ENCODE measurements at places on chromosomes 1 and 21.

DNA sequence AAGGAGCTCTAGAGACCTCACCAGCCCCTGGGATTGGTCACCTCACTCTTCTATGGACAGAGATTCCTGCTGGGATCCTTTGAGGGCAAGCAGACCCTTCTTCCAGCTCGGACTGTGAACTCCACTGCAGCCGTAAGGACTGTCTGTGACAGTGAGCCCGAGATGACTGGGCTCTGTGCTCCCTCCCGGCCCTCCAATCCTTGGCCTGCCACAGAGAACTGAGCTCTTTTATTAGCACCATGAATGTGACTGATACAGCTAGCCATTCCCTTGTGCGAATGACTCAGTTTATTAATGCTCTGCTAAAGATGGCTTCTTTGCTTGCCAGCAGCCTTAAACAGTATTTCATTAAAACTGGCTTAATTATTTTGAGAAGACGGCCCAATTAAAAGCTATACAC is 194.6 kb upstream of the LMO4 start:
- no peak for DNase-seq

- no peak for DNase-seq
Observed at GRCh38 chr1:53158900-53159299, 16.5 kb upstream of the SLC1A7 start.

- DNase-seq = no peak
Observed at GRCh38 chr1:13584876-13585611, 1.4 kb downstream of the PDPN start.

DNA sequence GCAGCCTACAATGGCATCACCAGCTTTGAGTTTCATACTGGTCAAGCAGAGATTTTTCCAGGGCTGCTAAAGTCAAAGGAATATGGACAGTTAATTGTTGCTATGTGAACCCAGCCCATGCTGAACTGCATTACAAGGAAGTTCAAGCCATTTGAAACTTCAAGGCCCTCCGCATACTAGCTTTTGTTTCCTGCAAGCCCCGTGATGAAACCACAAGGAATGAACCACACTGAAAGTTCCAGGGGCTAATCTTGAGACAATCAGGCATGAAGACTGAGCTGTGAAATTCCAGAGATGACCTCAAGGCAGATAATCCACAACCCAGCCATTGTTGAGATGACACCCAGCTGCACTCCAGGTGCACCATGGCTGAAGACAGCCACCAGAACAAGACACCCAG is 180.8 kb downstream of the C1orf21 start:
- no peak for DNase-seq

DNA sequence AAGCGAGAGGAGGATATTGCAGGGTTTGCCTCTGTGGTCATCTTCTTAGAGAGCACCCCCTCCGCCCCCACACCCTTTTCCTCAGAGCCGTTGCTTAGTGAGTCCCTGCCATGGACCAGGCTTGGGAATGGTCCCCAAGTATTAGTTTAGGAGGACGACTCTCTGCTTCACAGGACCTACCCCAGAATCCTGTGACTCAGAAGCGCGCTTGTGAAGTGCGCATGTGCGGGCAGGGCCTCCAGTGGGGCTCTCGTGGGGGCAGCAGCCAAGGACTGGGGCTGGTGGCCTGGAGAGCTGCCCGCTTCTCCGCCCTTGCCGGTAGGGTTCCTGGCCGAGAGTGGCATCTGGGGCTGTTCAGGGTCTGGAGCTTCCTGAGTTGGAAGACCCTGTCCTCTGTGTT is 37.3 kb upstream of the HMGN1 start:
- DNase-seq = no peak

DNA sequence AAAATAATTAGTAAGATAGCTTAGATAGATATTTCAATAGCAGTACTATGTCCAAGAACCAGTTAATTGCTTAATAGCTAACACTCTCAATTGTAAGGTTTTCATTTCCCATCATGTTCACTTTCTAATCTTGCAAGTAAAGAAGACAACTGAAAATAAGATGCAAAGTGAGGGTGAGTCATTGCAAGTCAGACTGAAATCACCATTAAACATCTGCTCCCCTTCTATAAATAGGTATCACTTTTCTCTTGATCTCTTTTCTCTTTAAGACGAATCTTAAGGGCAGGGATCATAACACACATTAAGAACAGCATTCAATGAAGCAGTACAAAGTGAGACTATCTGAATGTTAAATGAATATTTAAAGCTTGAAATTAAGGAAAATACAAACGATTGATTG is 40.4 kb downstream of the UBR4 start:
- no peak for DNase-seq

DNA sequence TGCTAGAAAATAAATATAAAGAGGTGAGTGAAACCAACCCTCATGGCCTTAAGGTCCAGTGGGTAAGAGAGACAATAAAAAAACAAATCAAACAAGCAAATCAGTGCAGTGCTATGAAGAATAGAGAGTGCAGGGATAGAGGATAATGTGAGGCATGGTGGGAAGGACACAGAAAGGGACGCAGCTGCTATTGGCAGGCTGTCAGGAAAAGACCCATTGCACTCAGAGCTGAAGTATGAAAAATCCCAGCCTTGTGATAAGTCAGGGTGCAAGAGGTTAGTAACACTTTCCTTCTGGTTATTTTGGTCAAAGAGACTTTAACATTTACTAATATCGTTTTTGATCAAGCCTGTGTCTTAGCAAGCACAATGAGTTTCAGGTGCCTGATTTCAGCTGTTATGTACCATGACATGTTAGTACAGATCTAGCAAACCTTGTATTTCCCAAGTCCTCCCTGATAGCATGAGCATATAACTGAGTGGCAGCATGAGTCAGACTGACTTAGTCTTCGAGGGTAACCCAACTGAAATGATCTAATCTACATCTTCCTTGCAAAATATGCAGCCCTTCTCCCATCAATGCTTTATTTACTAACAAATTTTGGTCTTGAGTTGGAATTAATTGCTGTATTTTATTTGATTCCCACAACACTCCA is 31.7 kb downstream of the CHML start:
- DNase-seq = no peak

DNA sequence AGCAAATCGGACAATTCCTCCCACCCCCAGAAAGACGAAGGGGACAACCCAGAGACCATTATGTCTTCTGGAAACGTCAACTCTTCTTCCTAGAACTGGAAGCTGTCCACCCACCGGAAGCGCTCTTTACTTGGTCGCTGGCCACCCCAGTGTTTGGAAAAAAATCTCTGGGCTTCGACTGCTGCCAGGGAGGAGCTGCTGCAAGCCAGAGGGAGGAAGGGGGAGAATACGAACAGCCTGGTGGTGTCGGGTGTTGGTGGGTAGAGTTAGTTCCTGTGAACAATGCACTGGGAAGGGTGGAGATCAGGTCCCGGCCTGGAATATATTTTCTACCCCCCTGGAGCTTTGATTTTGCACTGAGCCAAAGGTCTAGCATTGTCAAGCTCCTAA is 3.2 kb downstream of the S1PR1 start:
- DNase-seq = no peak

DNA sequence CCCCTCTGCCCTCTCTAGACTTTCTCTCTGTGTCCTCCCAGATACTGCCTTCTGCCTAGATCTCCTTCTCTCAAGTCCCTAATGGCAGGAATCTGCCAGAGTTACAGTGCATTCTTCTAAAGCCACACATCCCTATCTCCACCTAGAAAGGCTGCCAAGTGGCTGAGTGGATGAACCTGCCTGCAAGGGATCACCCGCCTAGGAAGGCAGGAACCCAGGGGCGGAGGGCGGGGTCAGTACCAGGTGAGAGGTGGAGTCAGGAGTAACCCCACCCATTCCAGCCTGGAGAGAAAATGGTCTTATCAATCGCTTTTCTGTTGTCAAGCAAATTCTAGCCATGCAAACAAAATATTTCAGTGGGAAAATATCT is 60.8 kb downstream of the BCAR3 start:
- DNase-seq = no peak

- no peak for DNase-seq
Observed at GRCh38 chr1:160666079-160666442, 19.2 kb upstream of the SLAMF1 start.

GRCh38 chr1:203769505-203770343 is 4.7 kb downstream of the LAX1 start:
- no peak for DNase-seq

- DNase-seq = no peak
Observed at GRCh38 chr1:218514689-218515088, 169.6 kb downstream of the TGFB2 start.

GRCh38 chr1:201708691-201709090 is 120.3 kb upstream of the IPO9 start:
- no peak for DNase-seq

DNA sequence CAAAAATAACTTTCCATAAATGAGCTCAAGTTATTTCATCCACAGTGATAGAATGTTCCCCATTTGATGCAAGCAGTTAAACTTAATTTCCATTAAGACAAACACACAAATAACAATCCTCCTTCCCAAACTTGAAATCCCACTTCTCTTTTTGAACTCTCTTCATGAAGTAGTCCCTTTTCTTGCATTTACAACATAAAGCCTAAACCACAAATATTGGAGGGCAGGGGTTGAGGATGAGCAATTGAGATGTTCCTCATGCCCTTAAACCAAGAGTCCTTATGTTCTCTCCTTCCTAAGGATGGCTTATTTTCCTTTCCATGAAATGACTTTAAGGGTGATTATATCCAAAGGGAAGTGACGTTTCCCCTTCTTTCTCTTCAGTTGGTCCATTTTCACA is 228.8 kb downstream of the DISC1 start:
- DNase-seq = no peak

DNA sequence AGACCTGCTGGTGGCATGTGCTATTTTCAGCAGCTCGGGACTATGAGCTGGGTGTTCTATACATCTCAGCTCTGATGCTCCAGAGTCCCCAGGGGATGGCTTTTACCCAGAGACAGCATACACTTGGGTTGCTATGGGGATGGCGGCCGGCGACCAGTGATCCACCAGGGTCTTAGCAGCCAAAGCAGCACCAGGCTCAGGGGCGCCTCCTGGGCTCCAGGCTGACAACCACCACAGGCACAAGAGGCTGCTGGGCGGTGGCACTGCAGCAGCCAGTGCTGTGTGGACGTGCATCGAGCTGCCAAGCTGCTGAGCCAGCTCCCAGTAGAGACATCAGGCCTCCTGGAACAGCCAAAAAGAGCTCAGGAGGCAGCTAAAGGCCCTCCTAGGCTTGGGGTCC is 37.6 kb upstream of the CLSTN1 start:
- DNase-seq = no peak

GRCh38 chr1:11735531-11735853 is 444 bp upstream of the AGTRAP start:
- no peak for DNase-seq

DNA sequence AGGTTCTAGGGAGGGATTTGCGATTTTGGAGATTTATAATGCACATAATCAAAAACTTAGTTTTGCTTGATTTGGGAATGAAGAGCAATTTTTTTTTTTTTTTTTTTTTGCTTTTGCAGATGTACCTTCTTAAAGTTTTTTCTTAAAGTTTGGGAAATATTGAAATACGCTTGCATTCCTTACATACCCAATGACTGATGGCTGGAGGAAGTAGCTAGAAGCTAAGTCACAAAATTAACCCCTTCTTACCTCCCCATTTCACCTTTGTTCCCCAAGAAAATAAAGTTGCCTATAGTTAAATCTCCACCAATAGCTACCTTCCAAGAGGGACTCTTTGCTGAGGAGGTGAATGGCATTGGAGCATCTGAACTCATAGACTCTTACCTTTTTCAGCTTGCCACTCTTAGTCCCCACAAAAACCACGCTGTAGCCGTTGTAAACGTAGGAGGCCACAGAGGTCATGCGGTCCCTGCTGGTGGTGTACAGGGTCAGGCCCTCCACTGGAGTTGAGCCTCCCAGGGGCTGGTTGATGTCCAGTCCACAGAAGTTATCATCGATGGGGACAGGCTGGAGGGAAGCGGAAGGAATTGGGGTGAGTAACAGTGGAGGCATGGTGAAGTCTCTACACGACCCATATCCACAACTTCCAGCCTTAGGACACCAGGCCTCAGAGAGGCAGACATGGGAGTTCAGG is 34.1 kb downstream of the PLXNA2 start:
- DNase-seq = no peak

GRCh38 chr1:91552596-91552995 is 51.9 kb downstream of the CDC7 start:
- no peak for DNase-seq

GRCh38 chr1:186404454-186405051 is 28.9 kb downstream of the ODR4 start:
- peak; percentile 13 for DNase-seq

GRCh38 chr1:26161415-26162219 is 2.7 kb downstream of the FAM110D start:
- DNase-seq = no peak

- no peak for DNase-seq
Observed at GRCh38 chr1:194318790-194319280, 1132.4 kb upstream of the B3GALT2 start.

DNA sequence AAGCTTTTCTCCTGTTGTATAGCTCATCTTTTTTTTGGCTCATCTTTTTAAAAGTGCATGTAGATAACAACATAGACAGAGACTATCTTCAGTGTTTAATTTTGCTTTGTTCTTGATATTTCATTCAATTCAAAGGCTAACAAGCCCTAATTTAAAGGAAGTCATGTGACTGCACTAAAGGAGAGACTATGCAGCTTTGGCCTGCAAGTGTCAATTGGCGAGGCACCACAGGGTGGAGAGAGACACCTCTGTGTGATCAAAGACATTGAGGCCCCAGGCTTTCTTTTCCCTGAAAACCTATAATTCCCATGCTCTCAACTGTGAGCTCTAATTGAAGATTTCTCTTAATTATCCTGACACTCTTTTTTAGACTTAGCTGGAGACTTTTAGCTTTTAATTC is 53.6 kb downstream of the CHODL start:
- DNase-seq = no peak

DNA sequence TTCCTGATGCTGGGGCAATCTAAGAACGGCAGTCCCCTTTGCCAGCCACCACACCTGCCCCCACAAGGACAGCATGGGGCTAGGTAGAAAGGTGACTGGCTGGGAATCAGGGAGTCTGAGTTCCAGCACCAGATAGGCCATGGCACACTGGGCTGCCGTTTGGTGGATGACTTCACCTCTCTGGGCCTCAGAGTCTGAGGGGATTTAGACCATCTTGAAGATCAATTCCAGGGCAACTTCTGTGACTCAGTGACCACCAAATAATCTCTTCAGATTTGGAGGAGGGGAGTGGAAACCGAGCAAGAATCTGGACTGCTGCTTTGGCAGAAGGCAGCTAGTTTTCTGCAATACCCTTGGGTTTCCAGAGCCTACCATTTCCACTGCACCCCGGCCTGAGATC is 92.1 kb upstream of the EDN2 start:
- no peak for DNase-seq

DNA sequence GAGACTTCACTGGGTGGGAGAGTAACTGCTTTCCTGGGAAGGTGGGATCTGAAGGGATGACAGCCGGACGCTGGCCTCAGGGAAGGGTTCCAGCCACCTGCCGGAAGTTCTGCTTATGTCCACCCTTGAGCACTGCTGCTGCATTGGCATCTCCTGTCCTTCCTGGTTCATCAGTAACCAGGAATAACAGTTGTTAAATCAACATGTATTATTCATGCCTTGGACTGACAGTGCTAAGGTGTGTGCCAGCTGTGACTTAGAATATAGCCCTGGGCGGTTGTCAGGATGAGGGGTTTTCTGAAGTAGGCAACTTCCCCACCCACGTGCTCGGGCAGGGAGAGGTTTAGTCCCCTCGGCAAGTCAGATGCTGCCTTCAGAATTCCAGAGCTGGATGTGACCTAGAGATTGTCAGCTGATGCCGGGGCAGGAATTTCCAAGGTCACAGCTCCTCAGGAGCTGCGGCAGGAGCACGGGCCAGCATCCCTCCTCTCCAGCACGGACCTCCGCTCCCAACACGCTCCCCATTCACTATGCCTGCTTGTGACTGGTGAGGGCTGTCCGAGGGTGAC is 17.9 kb downstream of the CLDN14 start:
- DNase-seq = no peak

Data from CD4-positive, alpha-beta T cell treated with Interleukin-6 at 100 ng/mL for 8 hours (primary cell).